ENCODE measurements at places on chromosomes 2 and 18.
A peak's percentile ranks its signal among the peaks of the same experiment; 100 is the strongest.

GRCh38 chr2:204046145-204046544, 109.6 kb downstream of the ICOS start:
- DNase-seq = no peak

- DNase-seq = no peak
Observed at GRCh38 chr2:50291610-50292009, 740.3 kb downstream of the NRXN1 start.

DNA sequence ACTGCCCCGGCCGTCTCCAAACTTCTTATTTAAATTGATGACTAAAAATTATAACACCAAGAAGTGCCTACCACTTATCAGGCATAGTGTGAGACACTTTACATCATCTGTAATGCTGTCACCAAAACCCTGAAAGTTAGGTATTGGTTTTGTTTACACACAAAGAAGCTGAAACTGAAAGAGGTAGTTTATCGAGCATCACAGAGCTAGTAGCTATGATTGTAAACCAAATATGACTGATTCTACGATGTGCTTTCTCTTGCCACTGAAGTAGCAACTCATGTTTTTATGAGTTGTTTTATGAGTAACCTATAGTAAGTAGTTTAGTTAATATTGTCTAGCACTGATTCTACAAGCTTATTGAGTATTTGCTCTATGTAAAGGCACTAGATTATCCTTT, 31.5 kb downstream of the DYNC1I2 start:
- no peak for DNase-seq

DNA sequence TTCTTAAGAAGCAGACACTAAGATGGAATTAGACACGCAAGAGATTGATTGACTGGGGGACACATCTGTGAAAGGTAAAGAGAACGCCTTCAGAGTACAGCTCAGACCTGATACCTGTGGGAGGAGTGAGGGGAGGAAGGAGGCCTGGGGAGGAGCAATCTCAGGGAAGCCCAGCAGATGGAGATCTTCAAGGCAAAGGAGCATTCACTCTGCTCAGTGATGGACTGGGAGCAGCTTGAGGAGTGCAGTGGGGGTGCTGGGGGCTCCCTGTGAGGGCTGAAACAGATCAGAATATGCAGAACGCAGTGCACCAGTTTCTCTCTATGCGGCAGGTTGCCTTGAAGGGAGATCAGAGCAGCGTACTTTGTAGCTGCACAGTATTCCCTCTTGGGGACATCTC, 103.7 kb upstream of the ATP8B1 start:
- DNase-seq = no peak

- DNase-seq = no peak
Observed at GRCh38 chr18:13323186-13323585, 104.6 kb downstream of the LDLRAD4 start.

GRCh38 chr2:198042189-198042588, 237.8 kb downstream of the PLCL1 start:
- peak; percentile 2 for DNase-seq

DNA sequence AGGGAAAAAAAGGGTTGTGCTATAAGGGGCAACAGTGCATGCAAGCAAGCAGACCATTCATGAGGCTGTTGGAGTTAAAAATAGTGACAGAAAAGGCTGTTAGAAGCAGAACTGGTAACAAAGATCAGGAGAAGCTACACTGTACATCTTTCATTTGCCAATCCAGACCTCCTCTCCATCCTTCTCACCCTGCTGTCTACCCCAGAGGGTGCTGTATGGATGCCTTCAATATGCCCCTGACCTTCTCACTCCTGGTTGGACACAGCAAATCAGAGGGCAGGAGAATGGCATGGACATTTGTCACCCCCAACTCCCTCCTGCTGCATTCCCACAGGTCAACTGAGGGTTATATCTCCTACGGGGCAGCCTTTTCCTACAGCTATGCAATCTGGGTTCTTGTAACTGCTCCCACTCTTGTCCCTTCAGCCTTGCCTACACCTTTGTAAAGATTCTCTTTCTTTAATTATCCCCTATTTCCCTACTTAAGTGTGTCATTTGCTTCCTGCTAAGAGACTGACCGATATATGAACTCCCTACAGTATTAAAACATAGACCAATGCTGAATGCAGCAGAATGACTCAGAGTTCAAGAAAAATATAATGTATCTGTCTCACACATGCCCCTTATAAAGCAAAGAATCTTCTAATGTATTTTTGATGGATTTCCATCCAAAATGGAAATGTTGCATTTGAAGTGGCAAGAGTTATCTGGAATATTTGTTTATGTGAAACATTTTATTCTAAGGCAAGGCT, 169.2 kb upstream of the NCKAP5 start:
- no peak for DNase-seq

- DNase-seq = peak; percentile 35
Observed at GRCh38 chr18:75211953-75212750, 1.6 kb downstream of the TSHZ1 start.

DNA sequence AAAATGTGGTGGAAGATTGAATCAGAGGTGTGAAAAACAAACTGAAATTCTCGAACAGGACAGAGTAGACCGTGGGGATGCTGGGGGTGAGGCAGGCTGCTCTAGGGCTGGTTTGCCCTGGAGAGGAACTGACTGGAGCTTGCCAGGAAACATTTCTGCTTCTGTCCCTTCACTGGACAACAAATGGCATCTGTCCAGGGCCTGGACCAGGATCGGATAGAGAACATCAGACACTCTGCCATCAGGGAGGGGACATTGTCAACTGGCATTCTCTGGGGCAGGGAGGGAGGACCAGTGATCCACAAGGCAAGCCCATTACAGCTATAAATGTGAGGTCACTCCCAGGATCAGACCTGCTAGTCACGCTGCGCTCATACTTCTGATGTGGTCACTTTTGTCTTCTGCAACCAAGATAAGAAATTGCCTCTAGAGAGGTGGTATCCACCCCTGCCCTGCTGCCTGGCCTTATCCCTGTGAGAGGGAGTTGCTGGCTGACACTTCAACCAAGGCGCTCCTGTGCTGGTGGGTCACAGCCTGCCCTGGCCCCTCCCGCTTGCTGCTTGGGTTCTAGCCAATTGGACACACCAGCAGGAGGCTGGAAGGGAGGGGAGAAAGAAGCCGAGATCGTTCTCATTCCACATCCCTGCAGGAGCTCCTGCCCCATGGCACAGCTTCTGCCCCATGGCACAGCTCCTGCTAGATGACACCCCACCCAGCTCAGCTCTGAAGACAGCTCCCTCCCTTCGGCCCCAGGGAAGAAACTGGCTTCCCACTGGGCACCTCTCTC, 8.7 kb downstream of the NPPC start:
- DNase-seq = peak; percentile 49

- no peak for DNase-seq
Observed at GRCh38 chr18:48811401-48811800, 139.4 kb downstream of the SMAD7 start.

DNA sequence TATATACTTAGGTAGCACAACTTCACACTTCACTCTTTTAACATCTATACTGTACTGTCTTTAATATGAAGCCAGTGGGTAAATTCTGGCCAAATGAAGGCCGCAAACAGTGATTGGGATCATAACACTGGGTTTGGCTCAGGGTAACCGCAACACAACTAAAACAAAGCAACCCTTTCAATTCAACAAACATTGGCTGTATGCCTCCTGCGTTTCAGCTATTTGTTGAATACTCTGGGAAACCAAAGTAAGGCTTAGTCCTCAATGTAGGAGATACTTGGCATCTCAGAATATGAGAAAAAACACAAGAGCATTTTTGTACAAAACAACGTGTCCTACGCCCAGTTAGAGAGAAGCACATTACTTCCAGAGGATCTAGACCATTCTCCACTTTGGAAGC, 693.3 kb upstream of the KLHL29 start:
- DNase-seq = no peak

DNA sequence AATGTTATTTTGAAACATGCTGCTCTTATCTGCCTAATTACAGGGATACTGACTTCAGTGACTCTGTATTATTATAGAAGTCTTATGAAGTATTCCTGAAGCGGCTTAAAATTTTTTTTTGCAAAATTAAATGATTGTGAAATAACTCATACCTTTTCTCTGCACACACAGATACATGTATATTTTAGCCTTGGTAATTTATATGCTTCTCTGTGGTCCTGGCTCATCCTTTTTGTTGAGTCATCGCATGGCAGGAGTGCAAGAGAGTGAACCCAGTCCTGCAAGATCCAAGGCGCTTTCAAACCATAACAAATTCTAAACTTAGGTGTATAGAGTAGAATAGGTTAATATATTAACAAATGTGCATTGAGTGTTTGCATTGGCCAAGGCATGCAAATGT, 8.6 kb downstream of the CCNT2 start:
- DNase-seq = no peak

GRCh38 chr2:128512379-128513115, 193.9 kb upstream of the HS6ST1 start:
- no peak for DNase-seq

DNA sequence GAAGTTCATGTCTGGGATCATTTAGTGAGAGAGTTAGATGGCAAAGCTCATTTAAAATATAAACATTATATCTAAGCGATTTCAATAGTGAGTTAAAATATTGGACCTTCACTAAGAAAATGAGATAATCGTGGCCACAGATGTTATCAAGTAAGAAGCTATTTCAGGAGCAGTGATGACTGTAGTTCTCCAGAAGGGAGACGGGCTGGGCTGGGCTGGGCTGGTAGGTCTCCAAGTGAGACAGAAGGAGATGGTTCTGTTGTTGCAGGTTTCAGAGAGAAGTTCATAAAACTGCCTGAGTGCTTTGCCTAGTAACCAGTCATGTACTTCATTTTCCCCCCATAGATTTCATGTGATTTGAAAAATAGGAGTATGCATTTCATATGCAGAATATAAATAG, 130.1 kb upstream of the DAPL1 start:
- no peak for DNase-seq

- no peak for DNase-seq
Observed at GRCh38 chr2:65364986-65365733, 67.2 kb downstream of the SPRED2 start.

DNA sequence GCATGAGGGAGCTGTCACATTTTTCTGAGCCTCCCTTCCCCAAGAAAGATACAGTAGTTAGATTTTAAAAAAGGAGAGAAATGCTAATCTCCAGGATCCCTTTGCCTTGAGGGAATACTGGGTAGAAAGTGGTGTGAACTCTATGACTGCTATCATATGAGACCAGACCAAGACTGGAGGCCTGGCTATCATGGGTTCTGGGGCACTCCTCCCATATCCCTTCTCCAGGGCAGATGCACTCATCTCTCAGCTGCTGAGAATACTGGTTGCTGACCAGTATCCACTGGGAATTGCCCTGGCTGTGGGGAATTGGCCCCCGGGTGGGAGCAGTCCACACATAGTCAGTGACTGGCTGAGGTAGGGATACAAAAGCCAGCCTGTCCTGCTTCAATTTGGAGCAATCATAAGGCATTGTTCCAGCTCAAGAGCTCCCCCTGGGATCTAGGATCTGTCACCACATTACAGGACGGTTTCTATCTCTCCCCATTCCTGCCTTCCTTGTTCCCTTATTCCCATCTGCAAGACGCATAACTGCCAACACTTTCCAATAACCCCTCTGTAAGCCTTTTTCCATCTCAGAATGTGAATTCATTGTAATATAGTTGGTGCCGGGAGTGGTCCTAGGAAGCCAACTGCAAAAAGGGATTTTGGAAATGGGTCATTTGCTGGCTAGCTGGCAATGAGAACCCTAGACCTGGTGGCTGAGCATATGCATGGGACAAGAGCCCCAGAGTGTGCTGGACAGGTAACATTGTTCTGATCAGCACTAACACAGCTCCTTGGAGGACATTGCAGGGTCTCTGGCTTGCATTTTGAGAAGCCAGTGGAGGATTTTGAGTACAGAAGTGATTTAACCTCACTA, 35.4 kb upstream of the REEP1 start:
- peak; percentile 81 for DNase-seq

DNA sequence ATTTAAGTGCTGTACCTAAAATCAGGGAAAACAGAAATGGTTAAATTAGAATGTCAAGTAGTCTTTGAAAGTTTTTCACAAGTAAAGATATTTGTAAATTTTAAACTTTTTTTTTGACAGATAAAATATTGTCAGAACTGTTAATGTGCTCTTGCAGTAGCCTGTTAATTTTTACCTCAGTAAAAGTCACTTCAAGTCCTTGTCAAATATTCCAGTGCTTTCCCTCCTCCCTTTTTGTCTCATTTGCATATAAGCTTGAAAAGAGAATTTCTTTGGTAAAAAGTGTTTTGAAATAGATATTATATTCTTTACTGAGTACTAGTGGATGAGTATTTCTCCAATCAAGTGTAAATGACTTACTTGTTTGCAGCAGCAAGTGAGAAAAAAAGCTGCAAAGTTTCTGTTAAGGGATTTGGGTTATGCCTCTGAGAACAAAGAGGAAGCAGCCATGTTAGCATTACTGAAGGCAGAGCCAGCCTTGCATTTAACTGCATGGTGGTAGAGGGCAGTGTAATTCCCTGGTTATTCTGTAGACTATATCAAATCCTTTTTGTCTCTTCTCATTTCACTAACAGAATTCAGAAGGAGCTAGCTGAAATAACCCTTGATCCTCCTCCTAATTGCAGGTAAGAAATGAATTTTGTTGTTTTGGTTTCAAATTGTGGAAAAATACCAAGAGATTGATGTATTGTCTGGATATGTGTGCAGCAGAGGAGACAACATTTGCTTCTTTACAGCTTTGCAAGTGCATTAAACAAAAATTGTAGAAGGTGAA, 3.2 kb downstream of the UBE2E3 start:
- peak; percentile 64 for DNase-seq

GRCh38 chr2:16900405-16901025, 234.9 kb upstream of the CYRIA start:
- DNase-seq = peak; percentile 59

- no peak for DNase-seq
Observed at GRCh38 chr2:15800495-15801329, 139.6 kb upstream of the MYCN start.

DNA sequence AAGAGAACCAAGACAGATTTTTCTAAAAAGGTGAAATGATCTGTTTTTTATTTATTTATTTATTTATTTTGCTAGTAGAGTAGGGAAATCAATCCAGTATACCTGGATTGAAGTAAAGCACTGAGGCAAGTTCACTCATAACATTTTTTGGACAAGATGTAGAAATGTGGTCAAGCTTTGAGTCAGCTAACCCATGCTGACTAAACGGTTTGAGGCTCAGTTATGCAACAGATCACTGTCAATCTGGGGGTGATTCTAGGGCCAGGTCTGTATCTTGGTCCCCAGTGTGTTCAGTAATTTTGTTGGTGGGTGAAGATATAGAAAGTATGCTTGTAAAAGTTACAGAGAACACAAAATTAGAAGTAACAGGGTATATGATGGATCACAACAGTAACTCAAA, 60.2 kb downstream of the RMDN2 start:
- no peak for DNase-seq

GRCh38 chr2:44170311-44170717, 1.6 kb downstream of the PPM1B start:
- DNase-seq = no peak

- no peak for DNase-seq
Observed at GRCh38 chr2:163970058-163970813, 234.4 kb upstream of the FIGN start.

GRCh38 chr2:8039732-8040131, 642.1 kb upstream of the ID2 start:
- DNase-seq = peak; percentile 26

DNA sequence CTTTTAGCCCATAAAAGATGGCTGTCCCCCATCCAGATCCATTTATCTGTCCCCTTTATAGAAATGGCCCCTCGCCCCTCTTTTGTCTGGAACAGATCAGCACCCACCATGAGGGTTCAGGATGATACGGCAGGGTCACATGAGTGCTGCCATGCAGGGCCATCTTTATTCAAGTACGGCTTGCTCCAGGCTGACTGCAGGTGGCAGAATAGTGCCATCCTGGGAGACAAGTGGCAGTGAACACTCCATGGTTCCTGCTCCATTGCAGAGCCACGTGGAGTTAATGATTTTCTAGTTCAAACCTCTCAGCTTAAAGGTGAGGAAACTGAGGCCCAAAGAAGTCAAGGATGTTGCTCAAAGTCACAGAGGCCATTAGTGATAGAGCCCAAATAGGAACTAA, 180.6 kb downstream of the CLIP4 start:
- peak; percentile 36 for DNase-seq
